ENCODE measurements at places on chromosomes 2 and 18. TPM values are rescaled to one million over a fixed set of nuclear protein-coding genes. Genes with fewer than 3 reads are reported as not detected.

The IL1RN gene
- polyA plus RNA-seq: 4.9 TPM

The RAB6C gene
- polyA plus RNA-seq: 0.08 TPM

The REG3A gene
- not detected for polyA plus RNA-seq

The CNTNAP5 gene
- polyA plus RNA-seq: 0.01 TPM

The CEBPZOS gene
- 27.8 TPM for polyA plus RNA-seq

The PMAIP1 gene
- polyA plus RNA-seq: 1.1 TPM

The FRZB gene
- polyA plus RNA-seq: 6.3 TPM

The LRATD1 gene
- 26.2 TPM for polyA plus RNA-seq

The GALNT3 gene
- polyA plus RNA-seq: 3.2 TPM
